ENCODE measurements at places on chromosomes 16 and 17.

- no peak for DNase-seq
Measured at GRCh38 chr16:27129401-27129800, 62.7 kb downstream of the C16orf82 start.

- DNase-seq, result no peak
Measured at GRCh38 chr17:54848368-54848987, 52.2 kb upstream of the TOM1L1 start.

- DNase-seq, result peak; percentile 9
Measured at GRCh38 chr16:7268182-7268581, 64.5 kb upstream of the RBFOX1 start.

GRCh38 chr17:4174556-4174955, 31.6 kb downstream of the CYB5D2 start:
- no peak for DNase-seq

DNA sequence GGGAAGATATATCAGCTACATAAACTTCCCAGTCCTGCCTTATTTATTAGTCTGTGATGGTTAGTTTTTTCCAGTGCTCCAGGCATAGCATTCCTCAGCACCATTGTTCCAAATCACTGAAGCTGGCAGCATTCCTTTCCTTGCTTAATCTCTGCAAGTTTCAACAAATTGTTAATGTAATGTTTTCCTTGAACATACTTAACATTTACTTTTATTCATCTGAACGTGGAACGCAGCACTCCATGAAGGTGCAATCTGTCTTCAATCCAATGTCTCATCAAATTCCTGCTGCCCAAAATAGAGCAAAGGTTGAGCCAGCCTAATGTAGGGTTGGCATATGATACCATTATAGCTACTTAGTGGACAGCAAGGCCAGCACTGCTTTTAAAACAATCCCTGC, 441.1 kb upstream of the RBFOX1 start:
- DNase-seq, result no peak

- DNase-seq, result no peak
Measured at GRCh38 chr16:78230832-78231231, 131.4 kb downstream of the WWOX start.

GRCh38 chr16:58012481-58012880, 11.3 kb downstream of the USB1 start:
- DNase-seq, result no peak

- no peak for DNase-seq
Measured at GRCh38 chr17:80447790-80448189, 28.6 kb downstream of the NPTX1 start.

DNA sequence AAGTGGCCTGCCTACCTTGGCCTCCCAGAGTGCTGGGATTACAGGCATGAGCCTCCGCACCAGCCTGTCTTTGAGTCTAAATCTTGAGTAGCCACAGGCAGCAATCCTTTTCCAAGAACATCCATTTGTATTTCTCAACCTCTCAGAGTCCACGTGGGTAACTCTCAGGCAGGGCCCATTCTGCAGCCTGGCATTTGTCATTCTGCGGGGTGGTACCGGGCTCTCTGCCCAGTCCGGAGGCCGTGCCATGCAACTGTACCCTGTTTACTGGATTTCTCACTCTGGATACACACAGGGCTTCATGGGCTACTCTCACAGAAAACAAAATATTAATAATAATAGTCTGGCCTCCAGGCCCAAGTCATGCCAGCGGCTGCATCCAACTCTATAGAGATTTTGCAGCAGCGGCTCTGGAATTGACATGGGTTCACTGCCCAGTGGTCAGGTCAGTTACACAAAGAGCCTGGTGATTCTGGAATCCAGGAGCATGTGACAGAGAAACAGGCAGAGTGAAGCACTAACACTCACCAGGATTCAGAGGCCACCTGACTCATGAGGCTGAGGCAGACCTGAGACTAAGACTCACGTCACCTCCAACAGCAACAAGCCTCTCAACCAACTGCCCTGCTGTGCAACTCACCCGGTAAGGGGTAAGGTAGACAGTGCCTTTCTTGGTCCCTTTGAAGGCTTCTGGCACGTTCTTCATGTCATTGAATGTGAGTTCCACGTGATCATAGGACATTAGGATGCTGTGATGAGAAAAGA, 4.0 kb downstream of the WBP2 start:
- DNase-seq, result no peak
